ENCODE measurements at places on chromosomes 4 and X. TPM values are rescaled to one million over a fixed set of nuclear protein-coding genes. Genes with fewer than 3 reads are reported as not detected.

DNA sequence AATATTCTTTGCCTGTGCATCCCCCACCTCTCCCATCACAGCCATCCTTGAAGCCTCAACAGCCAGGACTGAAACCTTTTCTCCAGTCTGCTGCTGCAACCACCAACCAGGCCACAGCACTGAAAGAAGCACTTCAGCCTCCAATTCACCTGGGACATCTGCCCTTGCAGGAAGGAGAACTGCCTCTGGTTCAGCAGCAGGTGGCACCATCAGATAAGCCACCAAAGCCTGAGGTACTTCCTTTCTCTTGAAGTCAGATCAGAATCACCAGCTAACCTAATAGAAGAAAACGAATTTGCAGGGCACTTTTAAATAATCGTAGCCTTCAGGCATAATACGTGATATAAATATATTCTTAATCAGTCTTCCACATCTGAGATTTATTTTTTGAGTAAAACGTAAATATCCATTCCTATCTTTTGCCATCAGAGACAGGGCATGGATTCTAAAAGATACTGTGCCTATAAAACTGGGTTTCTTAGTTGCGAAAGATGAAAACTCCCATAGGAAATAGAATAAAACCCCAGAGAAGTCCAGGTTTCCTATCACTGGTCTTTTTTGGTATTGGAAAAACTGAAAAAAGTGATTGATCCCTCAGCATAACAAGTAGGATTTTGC lies 9.5 kb downstream of the AMBN start:
- peak; percentile 45 for DNase-seq

DNA sequence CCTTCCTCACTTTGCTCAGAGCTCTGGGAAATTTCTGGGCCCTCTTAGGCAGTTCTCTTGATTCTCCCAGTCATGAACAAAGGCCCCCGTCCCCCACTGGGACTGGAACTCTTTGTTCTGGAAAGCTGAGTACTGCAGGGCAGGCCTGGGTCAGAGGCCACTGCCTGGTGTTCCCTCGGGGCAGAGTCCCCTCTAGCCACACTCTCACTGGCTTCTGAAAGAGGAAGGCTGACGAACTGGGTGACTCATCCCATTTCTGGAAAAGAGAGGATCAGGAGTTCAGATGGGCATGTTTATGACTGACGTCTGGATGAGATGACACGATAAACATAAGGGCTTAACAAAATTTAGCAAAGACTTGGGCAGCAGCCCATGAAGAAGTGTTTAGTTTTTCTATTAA lies 47.7 kb downstream of the DDX3X start:
- DNase-seq, result no peak

- no peak for DNase-seq
These were observed 204.7 kb upstream of the CASK start for GRCh38 chrX:42128020-42128419.

PPEF1 gene
- total RNA-seq, result 0.09 TPM

DNA sequence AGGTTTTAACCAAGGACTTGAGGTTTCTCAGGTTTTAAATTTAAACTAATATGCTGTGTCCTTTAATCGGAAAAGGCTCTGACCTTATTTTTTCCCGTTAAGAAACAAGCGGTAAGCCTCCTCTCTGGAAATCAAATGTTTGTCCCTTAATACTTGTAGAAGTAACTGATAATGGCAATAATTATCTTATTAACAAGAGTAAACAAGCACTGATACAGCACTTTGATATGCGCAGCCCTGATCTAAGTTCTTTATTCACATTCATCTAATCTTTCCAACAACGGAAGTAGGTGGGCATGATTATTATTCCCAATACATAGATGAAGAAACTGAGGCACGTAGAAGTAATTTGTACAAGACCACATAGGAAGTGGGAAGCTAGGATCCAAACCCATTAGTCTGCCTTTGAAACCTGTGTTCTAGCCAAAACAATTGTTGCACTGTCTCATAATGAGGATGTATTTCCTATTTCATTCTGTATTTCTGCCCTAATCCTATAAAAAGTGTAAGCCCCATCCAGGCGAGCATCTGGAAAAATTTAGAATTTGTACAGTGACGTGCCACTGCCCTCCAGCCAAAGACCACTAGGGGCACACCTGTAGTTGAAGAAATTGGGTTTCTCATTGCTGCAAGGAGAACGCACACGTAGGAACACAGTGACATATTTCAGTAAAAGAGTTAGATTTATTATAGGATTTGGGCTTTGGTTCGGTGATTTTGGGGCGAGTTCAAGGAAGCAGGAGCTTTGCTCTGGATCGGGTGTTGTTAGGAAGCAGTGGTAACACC lies 606 bp downstream of the CXorf58 start:
- DNase-seq, result no peak

DNA sequence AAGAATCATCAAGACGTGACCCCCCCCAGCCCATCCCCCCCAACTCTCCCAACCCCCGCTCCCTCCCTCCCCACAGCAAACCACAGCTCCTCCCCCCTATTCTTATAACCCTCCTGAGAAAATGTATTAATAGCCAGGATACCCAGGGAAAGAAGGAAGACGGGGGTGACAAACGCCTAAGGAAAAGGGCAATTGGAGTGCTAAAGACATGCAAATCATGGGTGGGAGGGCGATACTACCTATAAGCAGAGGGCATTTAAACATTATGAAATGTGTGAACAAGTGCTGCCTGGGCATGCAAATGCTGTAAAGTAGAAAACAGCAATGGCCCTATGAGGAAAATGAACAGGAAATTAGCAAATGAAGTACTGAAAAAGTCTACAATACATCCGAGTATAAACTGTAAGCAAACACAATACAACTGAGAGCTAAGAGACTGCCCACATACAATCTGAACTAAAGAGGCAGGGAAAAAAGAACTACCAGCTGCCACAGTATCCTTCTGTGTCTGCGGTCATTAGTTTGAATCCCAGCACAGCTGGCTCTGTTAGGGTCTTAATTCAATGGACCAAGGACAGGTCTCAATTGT lies 2.4 kb downstream of the CXXC4 start:
- DNase-seq, result no peak

- DNase-seq, result no peak
These were observed 208.2 kb downstream of the FAT4 start for GRCh38 chr4:125522992-125523391.

RRAGB gene
- 9.0 TPM for total RNA-seq

DNA sequence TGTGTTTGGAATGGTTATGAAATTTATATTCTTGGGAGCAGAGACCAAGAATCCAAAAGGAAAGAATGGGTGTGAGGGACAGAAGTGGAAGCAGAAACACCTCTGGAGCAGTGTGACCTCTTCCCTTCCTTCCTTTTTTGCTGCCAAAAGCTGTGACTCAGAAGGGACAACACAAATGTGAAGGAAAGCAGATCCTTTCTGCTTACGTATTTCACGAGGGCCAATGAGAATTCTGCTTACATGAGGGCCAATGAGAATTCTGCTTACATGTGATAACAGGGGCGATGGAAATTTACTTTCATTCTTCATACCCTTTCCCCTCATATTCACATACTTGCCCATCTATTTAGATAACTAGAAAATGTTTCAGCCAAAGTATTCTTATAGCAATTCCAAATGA lies 404.6 kb downstream of the PRDM5 start:
- DNase-seq, result no peak

NEXMIF gene
- 0.42 TPM for total RNA-seq

GRCh38 chrX:49059201-49059600 lies 402 bp downstream of the CCDC120 start:
- no peak for DNase-seq

All from liver (tissue), 10 donors.